Dermis microvascular lymphatic vessel endothelial cell (primary cell): ENCODE measurements at places on chromosomes 6 and 20. TPM values are rescaled to one million over a fixed set of nuclear protein-coding genes. Genes with fewer than 3 reads are reported as not detected.

Gene SRPK1
- total RNA-seq: 30.8 and 42.4 TPM in 2 replicates

Gene NSFL1C
- 19.1 and 25.3 TPM in 2 replicates for total RNA-seq

Gene ACTL10
- 1.0 and 1.4 TPM in 2 replicates for total RNA-seq

- DNase-seq: no peak
Measured at GRCh38 chr6:49937811-49938210, 26.2 kb downstream of the DEFB114 start.

DNA sequence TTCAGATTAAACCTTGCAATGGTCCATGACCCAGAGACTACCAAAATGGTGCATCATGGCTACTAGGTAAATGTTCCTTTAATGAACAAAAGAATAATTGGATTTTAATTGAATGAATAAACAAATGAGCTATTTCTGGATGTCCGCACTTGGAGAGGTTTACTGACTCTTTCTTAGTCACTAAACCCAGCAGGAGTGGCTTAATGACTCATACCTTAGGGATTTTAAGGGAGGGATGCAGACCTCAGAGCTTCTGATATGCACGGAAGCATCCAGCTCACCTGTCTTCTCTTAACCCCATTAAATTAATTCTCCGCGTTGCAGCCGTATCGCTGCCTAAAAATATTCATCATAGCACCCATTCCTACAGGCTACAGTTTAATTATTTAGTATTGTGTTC, 970.0 kb upstream of the SLC35B3 start:
- DNase-seq: no peak
